Glutamatergic neuron (in vitro differentiated cells): ENCODE measurements at places on chromosomes 4 and X.
A peak's percentile ranks its signal among the peaks of the same experiment; 100 is the strongest.

GRCh38 chr4:107519053-107519452, 201.0 kb downstream of the PAPSS1 start:
- H3K27me3 ChIP-seq = no peaks in the 10 kb centered on the region
- H3K4me1 ChIP-seq = no peaks in the 10 kb centered on the region

- H3K27ac ChIP-seq = no peak overlapping the region
- DNase-seq = no peak
- no peaks in the 10 kb centered on the region for H3K4me1 ChIP-seq
- no peak overlapping the region for H3K4me3 ChIP-seq
Measured at GRCh38 chr4:82171531-82172155, 202.1 kb downstream of the HNRNPD start.

DNA sequence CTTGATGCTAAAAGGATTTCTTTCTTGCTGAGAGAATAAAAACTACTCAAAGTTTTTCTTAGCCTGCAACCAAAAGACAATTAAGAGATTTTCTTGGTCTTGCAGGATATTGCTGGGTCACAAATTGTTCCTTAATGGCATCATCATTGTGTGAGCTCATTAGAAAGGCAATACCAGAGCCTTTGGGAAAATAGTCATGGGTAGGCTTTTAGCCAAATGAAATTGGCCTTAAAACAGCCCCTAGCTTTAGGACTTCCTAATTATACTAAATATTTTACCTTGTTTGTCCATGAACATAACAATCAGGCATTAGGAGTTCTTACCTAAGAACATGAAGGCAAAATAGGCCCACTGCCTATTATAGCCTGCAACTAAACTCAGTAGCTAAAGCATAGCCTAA, 10.4 kb upstream of the FAM13A start:
- peak overlapping the region; percentile 5 for H3K4me3 ChIP-seq
- H3K27me3 ChIP-seq = no peaks in the 10 kb centered on the region
- H3K4me1 ChIP-seq = peaks cover 10% of the 10 kb centered on the region

DNA sequence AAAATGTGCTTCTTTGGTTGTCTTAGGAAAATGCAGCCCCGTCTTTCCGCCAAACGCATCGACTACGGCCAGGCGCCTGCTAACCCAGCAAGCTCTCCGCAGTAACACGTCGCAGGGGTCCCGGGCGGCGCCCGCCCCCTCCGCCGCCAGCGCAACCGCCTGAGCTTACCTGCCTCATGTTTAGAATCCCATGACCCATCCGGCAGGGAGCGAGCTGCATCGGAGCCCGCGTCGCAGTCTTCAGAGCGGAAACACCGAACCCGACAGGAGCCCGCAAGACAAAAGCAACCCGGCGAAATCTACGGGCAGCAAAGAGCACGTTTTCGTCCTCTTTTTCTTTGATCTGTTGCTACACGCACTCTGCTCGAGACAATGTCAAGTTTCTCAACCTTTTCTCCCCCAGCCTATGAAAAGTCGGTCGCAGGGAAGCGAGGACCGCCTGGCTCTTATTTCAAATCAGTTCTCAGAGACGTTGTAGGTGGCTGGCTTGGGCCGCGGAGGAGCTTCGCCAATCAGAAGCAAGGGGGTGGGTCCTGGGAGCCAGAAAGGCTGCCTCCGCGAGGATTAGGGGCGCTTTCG, at the start of gene MID1:
Gene MID1, minus strand, starts transcription at position 465 of the 579 bp plus-strand sequence. CDS start 53,038 bp downstream, outside the sequence.
- peak; percentile 50 for DNase-seq
- H3K27ac ChIP-seq = peak within 1 kb of the TSS; percentile 68
- peaks cover 20% of the 10 kb centered on the region for H3K4me1 ChIP-seq
- no peaks in the 10 kb centered on the region for H3K36me3 ChIP-seq
- H3K27me3 ChIP-seq = peaks cover 2% of the 10 kb centered on the region
- peak within 1 kb of the TSS; percentile 95 for H3K4me3 ChIP-seq

DNA sequence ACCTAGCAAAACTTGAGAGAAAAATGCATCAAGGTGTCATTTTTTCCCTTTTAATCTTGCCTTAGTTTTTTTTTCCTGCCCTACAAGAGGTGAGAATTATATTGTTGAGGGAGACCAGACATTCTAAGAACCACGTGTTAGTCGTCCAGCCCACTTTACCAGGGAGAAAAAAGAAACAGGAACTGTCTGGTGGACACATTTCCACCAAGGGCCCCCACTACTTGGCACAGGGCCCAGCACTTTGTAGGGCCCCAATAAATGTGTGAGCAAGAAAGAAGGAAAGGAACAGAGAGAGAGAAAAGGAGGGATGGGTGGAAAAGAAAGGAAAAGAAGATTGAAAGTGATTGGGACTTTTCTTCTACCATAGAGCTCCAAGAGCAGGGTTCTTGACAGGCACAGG, 3.9 kb upstream of the EGFL6 start:
- H3K27ac ChIP-seq = no peak overlapping the region
- no peak overlapping the region for H3K4me3 ChIP-seq
- H3K27me3 ChIP-seq = peaks cover 7% of the 10 kb centered on the region
- no peaks in the 10 kb centered on the region for H3K36me3 ChIP-seq
- DNase-seq = no peak

DNA sequence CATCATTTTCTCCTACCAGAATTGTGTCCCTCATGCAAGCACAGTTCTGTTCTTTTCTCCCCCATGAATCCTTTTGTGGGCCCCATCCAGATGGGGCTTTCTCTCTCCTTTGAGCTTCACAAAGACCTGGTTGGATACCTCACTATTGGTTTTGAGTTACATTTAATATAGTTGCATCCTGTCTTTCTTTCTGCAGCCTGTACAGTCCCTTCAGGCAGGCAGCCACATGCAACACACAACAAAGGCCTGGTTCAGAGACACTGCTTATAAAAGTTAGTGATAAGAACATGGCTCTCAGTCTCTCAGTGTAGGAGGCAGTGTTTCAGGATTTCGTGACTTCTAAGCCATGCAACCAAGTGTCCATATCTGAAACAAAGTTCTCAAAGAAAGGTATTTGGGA, 70.6 kb upstream of the PAGE3 start:
- no peak overlapping the region for H3K4me3 ChIP-seq
- H3K36me3 ChIP-seq = no peaks in the 10 kb centered on the region
- no peaks in the 10 kb centered on the region for H3K4me1 ChIP-seq
- H3K27me3 ChIP-seq = peaks cover 1% of the 10 kb centered on the region
- no peak overlapping the region for H3K27ac ChIP-seq
- no peak for DNase-seq

DNA sequence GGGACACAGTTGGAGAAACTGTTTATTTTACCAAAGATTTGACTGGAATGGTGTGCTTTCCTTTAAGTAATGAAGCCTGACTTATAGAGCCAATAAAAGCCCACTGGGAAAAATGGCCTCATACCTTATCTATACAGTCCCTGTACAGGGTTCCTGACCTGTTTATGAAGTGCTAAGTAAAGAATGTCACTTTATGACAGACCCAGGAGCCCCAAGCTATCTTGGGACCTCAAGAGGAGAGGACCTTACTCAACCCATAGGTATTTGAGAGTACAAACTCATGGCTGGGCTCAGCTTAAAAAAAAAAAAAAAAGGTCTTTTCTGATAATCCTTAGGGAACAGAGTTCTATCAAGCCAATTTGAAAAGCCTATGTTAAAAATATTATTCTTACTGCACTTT, 1389.3 kb downstream of the RAPGEF2 start:
- H3K27me3 ChIP-seq = no peaks in the 10 kb centered on the region
- no peak overlapping the region for H3K4me3 ChIP-seq
- H3K4me1 ChIP-seq = no peaks in the 10 kb centered on the region
- H3K27ac ChIP-seq = no peak overlapping the region
- no peak for DNase-seq
- H3K36me3 ChIP-seq = peaks cover 13% of the 10 kb centered on the region

DNA sequence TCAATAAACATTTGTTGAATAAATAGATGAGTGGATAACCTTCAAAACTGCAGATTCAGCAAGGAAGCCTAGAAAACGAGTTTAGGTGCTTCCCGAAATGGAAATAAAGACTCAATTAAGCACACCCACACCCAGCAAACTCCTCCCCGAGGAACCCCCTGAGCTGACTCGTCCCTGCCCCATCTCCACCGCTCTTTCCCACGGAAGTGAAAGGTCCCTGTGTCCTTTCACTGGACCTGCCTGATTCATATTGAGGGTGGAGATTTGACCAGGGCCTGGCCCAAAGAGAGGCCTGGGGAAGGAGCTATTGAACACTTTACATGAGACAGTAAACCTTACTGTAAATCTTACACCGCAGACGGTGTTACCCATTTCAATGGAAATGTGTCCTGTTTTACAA, 129.1 kb downstream of the CPZ start:
- H3K36me3 ChIP-seq = no peaks in the 10 kb centered on the region
- no peak for DNase-seq
- peaks cover 4% of the 10 kb centered on the region for H3K27me3 ChIP-seq
- H3K4me1 ChIP-seq = no peaks in the 10 kb centered on the region

GRCh38 chr4:100421361-100421978, 96.4 kb downstream of the EMCN start:
- H3K36me3 ChIP-seq = no peaks in the 10 kb centered on the region
- no peak for DNase-seq
- no peak overlapping the region for H3K27ac ChIP-seq
- no peaks in the 10 kb centered on the region for H3K27me3 ChIP-seq
- no peak overlapping the region for H3K4me3 ChIP-seq

GRCh38 chr4:113575401-113575800, 186.1 kb downstream of the CAMK2D start:
- peaks cover 2% of the 10 kb centered on the region for H3K27me3 ChIP-seq
- no peak overlapping the region for H3K4me3 ChIP-seq
- H3K36me3 ChIP-seq = no peaks in the 10 kb centered on the region
- no peak for DNase-seq
- H3K4me1 ChIP-seq = peaks cover 27% of the 10 kb centered on the region
- peak overlapping the region; percentile 72 for H3K27ac ChIP-seq
